ENCODE measurements at places on chromosomes 1 and 21.

DNA sequence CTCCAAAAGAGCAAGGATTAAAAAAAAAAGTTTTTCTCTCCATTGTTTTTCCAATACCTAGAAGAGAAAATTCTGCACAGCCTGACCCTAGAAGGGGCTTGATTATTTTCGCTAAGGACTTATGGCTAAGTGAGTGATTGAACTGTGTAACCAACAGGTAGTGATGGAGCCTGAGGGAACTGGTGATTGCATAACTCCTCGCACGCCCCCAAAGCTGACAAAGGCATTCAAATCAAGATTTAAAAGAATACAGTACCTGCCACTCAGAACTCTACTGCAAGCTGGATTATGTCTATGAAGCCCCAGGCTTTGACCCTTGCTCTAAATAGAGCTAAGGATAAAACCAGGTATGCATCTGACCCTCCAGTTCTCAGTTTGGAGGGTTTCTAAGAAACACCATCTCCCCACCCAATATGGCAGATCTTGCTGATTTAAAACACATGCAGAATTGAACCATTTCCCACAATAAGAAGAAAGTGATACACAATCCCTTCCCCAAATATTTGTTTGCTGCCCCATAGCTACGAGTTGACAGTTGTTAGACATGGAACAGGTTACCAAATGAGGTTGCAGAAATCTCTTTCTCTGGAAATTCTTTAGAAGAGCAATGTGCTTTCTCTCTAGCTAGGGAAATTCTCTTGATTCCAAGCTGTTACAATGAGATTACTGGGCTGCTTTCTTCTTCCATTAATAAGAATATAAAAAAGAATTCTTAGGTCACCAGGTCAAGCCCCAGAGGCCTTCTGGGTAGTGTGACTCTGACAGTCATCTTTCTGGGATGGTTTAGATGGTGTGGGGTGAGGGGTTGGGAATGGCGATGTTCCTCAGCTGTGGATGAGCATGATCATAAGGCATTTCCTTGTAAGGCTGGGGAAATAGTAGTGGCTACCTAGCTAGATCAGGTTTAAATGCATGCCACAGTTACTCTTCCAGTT, 35.1 kb downstream of the FGGY start:
- DNase-seq = no peak

GRCh38 chr1:228871314-228872061, 136.2 kb downstream of the RHOU start:
- no peak for DNase-seq

DNA sequence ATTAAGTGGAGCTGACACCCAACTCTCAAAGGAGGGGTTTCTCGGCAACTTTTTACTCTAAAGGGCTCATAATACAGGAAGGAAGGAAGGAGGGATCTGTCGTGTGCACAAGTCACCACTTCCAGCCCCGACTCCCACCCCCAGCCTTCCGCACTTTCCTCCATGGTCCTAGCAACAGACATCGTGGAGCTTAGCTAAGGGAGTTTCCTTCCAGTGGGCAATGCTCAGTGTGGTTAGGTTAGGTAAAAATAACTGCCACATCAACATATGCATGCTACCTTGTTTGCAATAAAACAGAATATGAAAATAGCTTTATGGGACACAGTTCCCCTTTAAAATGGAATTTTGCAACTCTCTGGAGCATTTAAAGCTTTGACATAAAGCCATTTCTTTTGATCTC, 35.2 kb downstream of the KANK4 start:
- no peak for DNase-seq

GRCh38 chr1:40819101-40819500, 35.5 kb downstream of the KCNQ4 start:
- no peak for DNase-seq

GRCh38 chr21:34519694-34520093, 7.7 kb upstream of the KCNE1 start:
- DNase-seq = no peak

DNA sequence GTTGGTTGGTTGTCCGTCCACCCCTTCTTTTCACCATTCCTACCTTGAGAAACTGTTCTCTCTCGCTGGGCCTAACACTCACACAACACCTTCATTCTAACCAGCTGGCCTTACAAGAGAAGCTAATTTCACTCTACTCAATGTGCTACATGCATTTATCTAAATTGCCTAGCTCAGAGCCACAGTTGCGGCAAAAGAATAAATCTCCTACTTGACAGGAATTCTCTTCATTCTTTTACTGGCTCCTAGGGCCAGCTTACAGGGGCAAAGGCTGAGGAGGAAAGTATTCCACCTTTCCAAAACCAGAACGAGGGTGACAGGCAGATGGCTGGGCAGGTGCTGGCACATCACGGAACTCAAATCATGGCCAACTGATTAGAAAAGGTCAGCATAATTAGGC, 6.5 kb downstream of the F3 start:
- no peak for DNase-seq

DNA sequence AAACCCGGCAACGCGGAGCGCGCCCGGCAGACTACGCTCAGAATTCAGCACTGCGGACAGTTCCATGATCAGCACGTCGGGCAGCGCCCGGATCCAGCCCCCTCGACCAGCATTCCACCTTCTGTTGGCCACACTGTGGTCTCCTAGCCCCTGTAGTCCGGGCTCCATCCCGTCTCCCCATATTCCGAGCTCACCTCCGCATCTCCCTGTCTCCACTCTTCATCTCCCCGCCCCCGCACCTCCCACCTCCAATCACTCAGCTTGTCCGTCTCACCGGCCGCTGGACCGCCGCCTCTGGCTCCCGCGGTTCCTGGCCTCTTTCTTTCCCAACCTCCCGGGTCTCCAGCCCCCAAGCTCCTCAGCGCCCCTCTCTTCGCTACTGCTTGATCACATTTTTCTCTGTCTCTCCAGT, 500 bp downstream of the EPHA10 start:
- DNase-seq = peak; percentile 60

DNA sequence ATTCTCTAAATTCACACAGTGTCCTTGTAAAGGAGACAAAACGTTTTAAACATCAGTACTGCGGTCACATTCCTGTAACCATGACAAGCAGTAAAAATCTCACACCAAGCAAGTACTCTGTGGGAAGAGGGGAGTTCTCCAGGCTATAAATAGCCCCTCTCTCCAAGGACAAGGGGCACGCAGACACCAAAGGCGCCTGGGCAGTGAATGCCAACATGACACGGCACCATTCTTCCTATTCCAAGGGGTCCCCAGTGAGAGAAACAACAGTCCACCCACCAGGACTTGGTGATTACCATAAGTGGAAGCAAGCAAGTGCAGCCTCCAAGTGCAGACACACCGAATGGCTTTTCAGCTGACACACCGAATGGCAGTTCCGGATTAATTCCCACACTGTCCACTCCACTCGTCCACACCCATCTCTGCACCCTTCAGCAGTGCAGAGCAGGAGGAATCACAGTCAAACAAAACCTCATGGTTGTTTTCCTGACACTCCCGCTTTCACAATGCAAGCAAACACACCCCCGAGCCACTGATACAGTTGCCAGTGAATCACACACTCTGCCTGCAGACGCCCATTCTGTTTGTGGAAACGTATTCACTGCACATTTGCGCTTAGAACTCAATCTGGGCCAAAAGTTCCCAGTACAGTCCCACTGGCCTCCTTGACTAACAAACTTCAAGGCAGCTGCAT, 1.8 kb downstream of the PTTG1IP start:
- DNase-seq = peak; percentile 82

DNA sequence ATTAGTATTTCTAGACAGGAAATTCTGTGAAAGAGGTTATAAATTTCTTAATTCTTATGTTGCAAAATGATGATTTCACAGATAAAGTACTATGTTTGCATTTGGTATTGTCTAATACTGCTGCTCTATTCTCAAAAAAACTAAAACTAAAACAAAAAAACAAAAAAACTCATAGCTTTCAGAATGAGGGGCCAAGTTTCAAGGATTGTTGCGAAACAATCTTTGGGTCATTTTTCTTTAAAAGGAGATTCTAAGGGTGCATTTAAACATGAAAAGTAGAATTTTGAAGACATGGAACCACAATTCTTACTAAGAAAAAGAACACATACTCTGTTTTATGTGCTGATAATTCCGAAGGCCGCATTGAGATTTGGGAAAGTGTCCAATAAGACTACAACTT, 645.1 kb downstream of the ADGRL2 start:
- DNase-seq = no peak

GRCh38 chr1:174874331-174875053, 125.3 kb upstream of the CACYBP start:
- peak; percentile 54 for DNase-seq

GRCh38 chr1:103353391-103353790, 172.1 kb upstream of the RNPC3 start:
- no peak for DNase-seq

- no peak for DNase-seq
These were observed 14.5 kb upstream of the RUNX1 start for GRCh38 chr21:35063428-35064172.

DNA sequence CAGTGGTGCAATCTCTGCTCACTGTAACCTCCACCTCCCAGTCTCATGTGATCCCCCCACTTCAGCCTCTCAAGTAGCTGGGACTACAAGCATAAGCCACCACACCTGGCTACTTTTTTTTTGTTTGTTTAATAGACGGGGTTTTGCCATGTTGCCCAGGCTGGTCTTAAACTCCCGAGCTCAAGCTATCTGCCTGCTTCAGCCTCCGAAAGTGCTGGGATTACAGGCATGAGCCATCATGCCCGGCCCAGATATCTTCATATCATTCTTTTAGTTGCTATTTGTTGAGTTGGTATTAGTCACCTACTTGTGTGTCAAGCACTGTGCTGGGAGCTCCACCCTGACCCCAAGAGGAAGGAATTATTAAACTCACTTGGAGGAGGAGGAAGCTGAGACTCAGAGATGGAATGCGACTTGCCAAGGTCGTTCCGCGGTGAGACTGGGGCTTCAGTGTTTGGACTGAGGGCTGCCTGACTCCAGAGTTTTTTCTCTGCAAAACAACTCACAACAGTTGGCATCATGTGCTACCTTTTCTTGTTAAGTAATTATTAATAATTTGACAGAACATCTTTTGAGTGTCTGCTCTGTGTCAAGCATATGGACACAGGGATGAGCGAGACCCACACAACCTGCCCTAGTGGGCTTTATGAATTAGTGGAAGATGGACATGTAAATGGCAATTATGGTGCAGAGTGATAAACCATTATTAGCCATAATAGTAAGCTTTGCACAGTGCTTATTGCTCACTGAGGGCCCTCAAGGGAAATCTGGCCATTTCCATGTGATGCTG, 132.0 kb downstream of the FOXD2 start:
- DNase-seq = peak; percentile 15

- DNase-seq = no peak
These were observed 29.7 kb upstream of the BRINP3 start for GRCh38 chr1:190507357-190507756.

DNA sequence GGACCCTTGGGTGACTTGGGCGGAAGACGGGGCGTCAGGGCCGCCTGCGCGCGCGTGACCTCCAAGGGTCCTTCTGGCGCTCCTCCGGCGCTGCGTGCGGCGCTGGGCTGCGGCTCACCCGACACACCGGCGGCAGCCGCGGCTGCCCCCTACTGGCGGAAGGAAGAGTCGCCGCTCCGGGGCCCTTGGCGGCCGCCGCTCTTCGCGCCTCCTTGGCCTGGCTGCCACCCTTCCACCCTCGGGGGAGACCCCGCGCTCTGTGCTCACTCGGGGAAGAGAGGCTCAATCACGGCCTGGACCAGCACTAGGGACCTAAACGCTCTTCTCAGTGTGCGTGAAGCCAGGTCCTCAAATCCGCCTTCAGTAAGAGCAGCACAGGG, 89.7 kb downstream of the DMRTA2 start:
- peak; percentile 85 for DNase-seq

DNA sequence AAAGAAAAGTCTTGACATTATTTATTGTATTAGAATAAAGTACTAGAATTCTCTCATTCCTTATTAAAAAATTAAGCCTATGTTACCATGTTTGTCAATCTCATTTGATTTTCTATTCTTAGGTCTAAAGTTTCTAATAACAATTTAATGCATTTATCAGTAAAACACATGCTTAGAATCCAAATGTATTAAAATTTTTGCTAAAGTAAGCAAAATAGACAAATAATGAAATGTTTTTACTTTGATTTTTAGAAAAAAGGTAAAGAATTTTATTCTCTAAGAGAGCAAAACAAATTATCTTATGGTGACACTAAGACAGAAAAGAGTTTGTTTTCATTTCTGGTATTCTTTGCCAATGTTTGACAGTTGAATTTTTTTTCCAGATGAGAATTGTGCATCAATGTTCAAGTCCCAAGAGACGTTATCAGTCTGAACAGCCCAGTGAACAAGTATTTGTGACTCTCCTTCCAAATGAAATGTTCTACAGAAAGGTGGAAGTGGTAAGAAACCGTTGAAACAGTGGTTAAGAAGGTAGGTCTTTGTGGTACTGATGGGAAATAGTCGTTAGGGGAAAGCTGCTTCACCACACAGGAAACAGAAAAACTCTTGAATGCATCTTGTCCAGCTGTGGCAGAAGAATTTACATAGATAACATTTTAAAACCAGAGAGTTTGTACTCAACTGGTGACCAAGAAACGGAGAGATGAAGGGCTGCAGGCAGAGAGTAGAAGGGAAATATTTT, 402.5 kb downstream of the PTPRC start:
- DNase-seq = no peak

GRCh38 chr1:33057095-33057494, 20.4 kb upstream of the AK2 start:
- DNase-seq = no peak

- no peak for DNase-seq
These were observed 7.1 kb downstream of the CHRNB2 start for GRCh38 chr1:154574716-154575115.

DNA sequence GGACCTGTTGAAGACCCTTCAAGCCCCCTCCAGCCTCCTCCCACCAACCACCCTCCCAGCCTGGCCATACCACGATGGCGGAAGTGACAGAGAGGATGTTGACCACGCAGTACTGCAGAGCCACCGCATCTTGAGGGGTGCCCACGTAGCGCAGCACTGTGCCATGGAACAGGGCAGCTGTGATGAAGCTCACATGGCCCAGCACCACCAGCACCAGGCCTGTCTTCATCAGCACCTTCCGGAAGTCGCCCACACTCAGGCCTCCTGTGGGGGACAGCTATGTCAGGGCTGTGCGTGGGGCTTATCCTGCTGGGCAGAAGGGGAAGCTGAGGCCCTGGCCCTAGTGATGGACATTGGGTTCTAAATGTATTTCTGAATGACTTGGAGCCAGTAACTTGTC, 3.1 kb downstream of the TMEM54 start:
- no peak for DNase-seq

- no peak for DNase-seq
These were observed 144.3 kb upstream of the KCNE2 start for GRCh38 chr21:34219334-34220060.

- DNase-seq = no peak
These were observed 137.0 kb downstream of the DENND1B start for GRCh38 chr1:197638316-197638715.
